Activated T-helper 2 cell treated with anti-CD3 and anti-CD28 coated beads, Interferon-gamma antibody, Interleukin-2, Interleukin-4, amounts not matched to agents 10 μg/mL and 5 μg/mL and 100 μg/mL, durations not matched to agents 14 hours and 24 hours and 36 hours (primary cell): ENCODE measurements at places on chromosomes 7 and 10. TPM values are rescaled to one million over a fixed set of nuclear protein-coding genes. Genes with fewer than 3 reads are reported as not detected.

- no peak overlapping the region for H3K4me3 ChIP-seq
- no peaks in the 10 kb centered on the region for H3K36me3 ChIP-seq
- DNase-seq, result no peak
- peaks cover 21% of the 10 kb centered on the region for H3K27me3 ChIP-seq
- no peaks in the 10 kb centered on the region for H3K4me1 ChIP-seq
These were observed 12.6 kb downstream of the MYPN start for GRCh38 chr10:68121852-68122251.

Gene MYOZ1
- total RNA-seq, result not detected in 2 replicates

DNA sequence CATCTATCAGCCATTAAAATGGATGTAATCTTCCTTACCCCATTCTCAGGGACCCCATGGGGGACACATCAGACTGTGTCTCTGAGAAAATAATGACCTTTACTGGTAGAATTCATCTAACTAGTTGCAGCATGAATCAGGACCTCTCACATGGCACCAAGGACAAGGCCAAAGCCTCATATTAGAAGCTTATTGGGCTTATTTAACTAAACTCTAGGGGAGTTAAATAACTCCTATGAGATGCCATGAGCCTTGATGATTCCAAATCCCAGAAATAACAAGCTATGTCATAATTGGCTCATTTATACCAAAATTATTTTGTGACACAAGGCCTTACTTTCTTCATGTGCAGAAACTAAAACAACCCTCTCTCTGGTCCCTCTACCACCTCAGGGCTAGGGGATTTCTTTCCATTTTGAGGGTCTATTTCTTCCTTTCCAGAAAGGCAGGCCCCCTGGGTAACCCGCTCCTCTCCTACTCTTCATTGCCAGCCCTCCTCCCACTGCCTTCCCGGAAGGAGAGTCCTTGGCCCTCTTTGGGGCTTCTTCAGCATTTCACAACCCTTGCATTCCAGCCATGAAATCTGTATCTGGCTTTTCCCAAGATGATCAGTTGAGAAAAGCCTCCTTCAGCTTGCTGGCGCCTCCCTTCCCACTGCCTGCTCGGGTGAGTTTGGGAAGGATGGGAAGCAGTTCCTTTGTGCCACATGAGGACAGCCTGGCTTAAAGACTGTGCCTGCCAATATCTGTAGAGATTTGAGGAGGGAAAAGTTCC lies 41.8 kb upstream of the TRIM8 start:
- H3K4me3 ChIP-seq, result no peak overlapping the region
- DNase-seq, result no peak
- no peak overlapping the region for H3K27ac ChIP-seq
- H3K27me3 ChIP-seq, result no peaks in the 10 kb centered on the region
- peaks cover 4% of the 10 kb centered on the region for H3K4me1 ChIP-seq

GRCh38 chr7:151754142-151754590 lies 122.7 kb downstream of the PRKAG2 start:
- peaks cover 13% of the 10 kb centered on the region for H3K4me1 ChIP-seq
- no peak for DNase-seq
- no peak overlapping the region for H3K27ac ChIP-seq
- peaks cover 2% of the 10 kb centered on the region for H3K27me3 ChIP-seq
- no peak overlapping the region for H3K4me3 ChIP-seq
- no peaks in the 10 kb centered on the region for H3K36me3 ChIP-seq

DNA sequence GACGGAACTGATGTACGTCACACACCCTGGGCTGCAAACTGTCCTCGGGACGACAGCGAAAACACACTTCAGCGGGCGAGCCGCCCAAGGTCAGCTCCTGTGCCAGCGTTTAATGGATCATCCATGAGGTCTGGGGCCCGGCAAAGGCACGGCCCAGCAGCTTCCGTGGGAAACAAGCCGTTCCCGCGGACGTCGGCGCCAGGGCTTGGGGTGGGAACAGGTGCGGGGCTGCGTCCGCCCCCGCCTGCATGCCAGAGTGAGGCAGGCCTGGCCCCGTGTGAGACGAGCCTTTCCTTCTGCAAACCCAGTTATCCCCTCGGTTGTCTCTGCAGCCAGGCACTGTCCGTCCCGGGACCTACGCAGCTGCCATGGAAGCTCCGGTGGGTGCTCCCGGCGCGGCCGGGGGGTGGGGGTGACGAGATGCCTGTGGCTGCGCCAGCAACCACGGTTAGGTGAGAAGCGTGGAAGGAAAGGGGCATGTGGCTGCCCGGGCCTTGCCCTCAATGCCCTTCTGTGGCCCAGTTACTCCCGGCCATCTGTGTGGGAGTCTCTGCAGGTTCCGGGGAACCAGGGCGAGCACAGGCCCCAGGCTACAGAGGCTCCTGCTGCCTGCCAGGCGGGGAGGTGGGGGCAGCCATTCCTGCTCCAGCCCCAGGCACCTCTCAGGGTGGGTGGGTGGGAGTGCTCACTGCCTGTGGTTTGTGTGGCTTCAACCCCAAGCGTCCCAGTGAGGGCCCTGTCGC lies 42.2 kb upstream of the PDGFA start:
- H3K27me3 ChIP-seq, result no peaks in the 10 kb centered on the region
- H3K27ac ChIP-seq, result no peak overlapping the region
- DNase-seq, result no peak
- no peak overlapping the region for H3K4me3 ChIP-seq
- peaks cover 5% of the 10 kb centered on the region for H3K36me3 ChIP-seq
- no peaks in the 10 kb centered on the region for H3K4me1 ChIP-seq

GRCh38 chr10:26525586-26525985 lies 87.4 kb downstream of the APBB1IP start:
- no peaks in the 10 kb centered on the region for H3K27me3 ChIP-seq
- DNase-seq, result no peak
- H3K36me3 ChIP-seq, result peaks cover 61% of the 10 kb centered on the region
- H3K4me3 ChIP-seq, result no peak overlapping the region
- H3K27ac ChIP-seq, result peak overlapping the region; percentile 70
- H3K4me1 ChIP-seq, result peaks cover 3% of the 10 kb centered on the region

DNA sequence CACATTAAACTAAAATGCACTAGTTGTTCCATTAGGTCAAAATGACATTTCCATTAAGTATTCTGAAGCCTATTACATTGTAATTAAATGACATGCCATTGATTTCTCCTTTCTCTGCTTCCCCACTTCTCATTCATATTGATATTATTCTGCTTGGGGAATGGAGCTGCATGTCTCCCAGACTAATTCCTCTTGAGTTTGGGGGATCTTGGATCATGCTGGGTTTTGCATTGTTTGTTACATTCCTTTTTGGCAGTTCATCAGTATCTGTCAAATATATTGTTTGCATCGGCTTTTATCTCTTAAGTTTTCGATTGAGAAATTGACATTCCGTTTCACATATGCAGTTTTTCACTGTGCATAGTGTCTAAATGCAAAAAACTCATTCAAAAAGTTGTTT lies 65.1 kb upstream of the CYP26C1 start:
- no peak for DNase-seq
- no peaks in the 10 kb centered on the region for H3K36me3 ChIP-seq
- no peaks in the 10 kb centered on the region for H3K27me3 ChIP-seq
- H3K27ac ChIP-seq, result no peak overlapping the region
- peaks cover 11% of the 10 kb centered on the region for H3K4me1 ChIP-seq

DNA sequence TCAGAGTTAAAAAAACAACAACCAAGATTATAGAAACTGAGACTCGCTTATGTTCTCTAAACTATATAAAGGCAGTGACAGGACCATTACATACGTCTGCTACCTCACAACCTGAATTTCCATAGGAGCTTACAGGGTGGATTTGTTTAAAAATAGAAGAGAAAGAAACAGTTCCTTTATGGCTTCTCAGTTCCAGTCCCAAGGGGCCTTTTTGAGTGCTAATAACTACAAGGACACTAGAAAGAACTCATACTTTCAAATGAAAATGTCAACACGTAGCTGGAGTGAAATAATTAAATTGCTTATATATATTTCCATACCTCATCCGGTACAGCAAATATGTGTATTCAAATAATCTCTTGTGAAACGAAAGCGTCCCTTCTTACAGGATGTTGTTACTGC lies 19.7 kb downstream of the TSPAN12 start:
- DNase-seq, result no peak
- H3K4me1 ChIP-seq, result no peaks in the 10 kb centered on the region
- no peak overlapping the region for H3K4me3 ChIP-seq
- no peaks in the 10 kb centered on the region for H3K36me3 ChIP-seq
- H3K27me3 ChIP-seq, result peaks cover 5% of the 10 kb centered on the region
- no peak overlapping the region for H3K27ac ChIP-seq

DNA sequence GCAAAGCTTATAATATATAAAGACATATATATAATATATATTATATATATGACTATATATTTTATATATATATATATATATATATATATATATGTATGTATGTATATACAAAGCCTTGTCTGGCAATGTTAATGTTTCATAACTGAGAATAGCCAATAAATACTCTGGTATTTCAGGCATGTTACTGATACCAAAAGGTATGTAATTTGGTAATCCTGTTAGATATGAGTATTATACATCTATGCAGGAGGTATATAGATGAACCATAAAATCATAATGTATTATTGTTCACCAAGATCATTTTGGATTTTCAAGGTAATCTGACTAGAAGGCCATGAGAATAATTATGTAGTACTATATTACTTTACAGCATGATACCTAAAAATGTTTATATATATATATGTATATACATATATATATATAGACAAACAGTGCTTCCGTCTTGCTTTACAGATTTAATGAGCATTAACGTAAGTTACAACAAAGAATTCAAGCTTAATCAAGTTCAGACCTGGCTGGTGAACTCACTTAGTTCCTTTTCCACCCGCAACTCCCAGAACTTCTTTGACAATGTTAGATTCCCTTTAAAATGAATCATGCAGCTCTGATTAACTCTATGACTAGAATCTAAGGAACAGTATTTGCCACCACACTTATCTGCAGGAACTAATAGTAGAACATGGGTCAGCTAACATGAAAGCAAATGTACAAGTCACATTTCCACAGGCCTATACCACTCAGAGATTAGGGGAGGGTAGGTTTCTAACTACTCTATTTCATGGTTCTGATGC lies 82.7 kb downstream of the SLC25A13 start:
- H3K4me1 ChIP-seq, result peaks cover 19% of the 10 kb centered on the region
- no peak overlapping the region for H3K27ac ChIP-seq
- peaks cover 5% of the 10 kb centered on the region for H3K36me3 ChIP-seq
- H3K27me3 ChIP-seq, result no peaks in the 10 kb centered on the region

DNA sequence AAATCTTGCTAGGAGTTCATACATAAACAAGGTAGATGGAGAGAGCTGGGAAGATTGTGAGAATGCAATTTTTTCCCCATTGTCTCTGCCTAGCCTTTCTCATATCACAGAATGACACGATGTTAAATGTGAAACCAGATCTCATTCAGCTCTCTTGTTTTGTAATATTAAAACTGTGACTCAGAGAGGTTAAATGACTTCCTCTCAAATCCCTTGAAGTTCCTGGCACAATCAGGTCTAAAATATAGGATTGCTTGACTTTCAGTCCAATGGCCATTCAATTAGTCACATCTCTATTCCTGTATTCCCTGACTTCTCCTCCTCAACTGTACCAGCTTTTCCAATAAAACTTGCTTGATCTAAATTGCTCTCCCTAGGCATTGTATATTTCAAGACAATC lies 3.1 kb downstream of the ANKRD22 start:
- H3K27me3 ChIP-seq, result peaks cover 4% of the 10 kb centered on the region
- H3K4me1 ChIP-seq, result peaks cover 27% of the 10 kb centered on the region
- no peaks in the 10 kb centered on the region for H3K36me3 ChIP-seq
- H3K27ac ChIP-seq, result peak overlapping the region; percentile 60
- no peak for DNase-seq

GRCh38 chr7:1611708-1612241 lies 41.9 kb upstream of the PSMG3 start:
- no peak for DNase-seq
- peaks cover 5% of the 10 kb centered on the region for H3K27me3 ChIP-seq
- H3K4me3 ChIP-seq, result no peak overlapping the region
- no peak overlapping the region for H3K27ac ChIP-seq
- H3K36me3 ChIP-seq, result no peaks in the 10 kb centered on the region

DNA sequence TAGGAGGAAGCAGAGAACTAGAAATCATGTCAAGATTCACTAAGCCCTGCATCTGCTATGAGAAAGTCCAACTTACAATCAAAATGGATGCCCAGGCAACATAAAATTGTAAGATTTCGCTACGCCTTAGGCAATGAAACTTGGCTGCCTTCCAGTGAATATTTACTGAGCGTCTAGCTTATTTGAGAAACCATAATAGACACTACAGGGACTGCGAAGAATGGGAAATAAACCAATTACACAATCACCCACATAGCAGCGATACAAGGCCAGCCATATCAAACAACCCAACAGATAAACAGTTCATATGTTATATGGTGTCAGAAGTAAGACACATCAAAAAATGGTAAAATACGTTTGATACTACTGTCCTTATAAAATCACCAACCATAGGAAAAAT lies 545.0 kb upstream of the C7orf33 start:
- no peak overlapping the region for H3K4me3 ChIP-seq
- H3K27me3 ChIP-seq, result no peaks in the 10 kb centered on the region
- no peak for DNase-seq
- H3K27ac ChIP-seq, result no peak overlapping the region
- no peaks in the 10 kb centered on the region for H3K36me3 ChIP-seq
- H3K4me1 ChIP-seq, result no peaks in the 10 kb centered on the region

GRCh38 chr7:30757342-30757692 lies 5.4 kb downstream of the INMT start:
- H3K4me1 ChIP-seq, result no peaks in the 10 kb centered on the region
- no peaks in the 10 kb centered on the region for H3K36me3 ChIP-seq
- no peak for DNase-seq
- no peaks in the 10 kb centered on the region for H3K27me3 ChIP-seq
- no peak overlapping the region for H3K4me3 ChIP-seq
- no peak overlapping the region for H3K27ac ChIP-seq

GRCh38 chr7:44062180-44062902 lies 3.0 kb downstream of the PGAM2 start:
- no peak for DNase-seq
- H3K4me3 ChIP-seq, result no peak overlapping the region
- peaks cover 39% of the 10 kb centered on the region for H3K36me3 ChIP-seq
- no peaks in the 10 kb centered on the region for H3K27me3 ChIP-seq

DNA sequence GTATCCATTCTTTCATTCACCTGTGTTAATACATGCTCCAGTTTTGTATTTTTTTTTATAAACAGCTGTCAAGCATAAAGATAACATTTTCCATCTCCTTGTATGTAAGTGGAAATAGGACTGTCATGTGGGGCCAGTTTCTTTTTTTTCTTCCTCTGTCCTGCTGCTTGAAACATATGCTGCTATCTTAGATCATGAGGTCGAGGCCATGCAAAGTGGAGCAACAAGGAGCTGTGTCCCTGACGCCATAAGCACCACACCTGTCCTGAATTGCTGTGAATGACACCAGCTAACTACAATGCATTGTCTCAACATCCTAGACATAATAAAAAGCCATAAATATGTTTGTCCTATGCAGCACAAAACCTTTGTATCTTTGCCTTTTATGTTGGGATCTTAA lies 37.7 kb upstream of the SLC26A4 start:
- no peaks in the 10 kb centered on the region for H3K27me3 ChIP-seq
- no peak overlapping the region for H3K27ac ChIP-seq
- peaks cover 13% of the 10 kb centered on the region for H3K36me3 ChIP-seq
- H3K4me3 ChIP-seq, result no peak overlapping the region
- no peak for DNase-seq

GRCh38 chr7:8277394-8277982 lies 15.5 kb upstream of the ICA1 start:
- no peak overlapping the region for H3K27ac ChIP-seq
- H3K27me3 ChIP-seq, result peaks cover 16% of the 10 kb centered on the region
- no peaks in the 10 kb centered on the region for H3K36me3 ChIP-seq
- no peak overlapping the region for H3K4me3 ChIP-seq

- no peak overlapping the region for H3K4me3 ChIP-seq
- DNase-seq, result no peak
- H3K27me3 ChIP-seq, result peaks cover 6% of the 10 kb centered on the region
- H3K36me3 ChIP-seq, result no peaks in the 10 kb centered on the region
These were observed 145.7 kb downstream of the CYP26A1 start for GRCh38 chr10:93219347-93219746.

GRCh38 chr7:98107313-98107721 lies 655 bp downstream of the LMTK2 start:
- no peak for DNase-seq
- peaks cover 20% of the 10 kb centered on the region for H3K4me1 ChIP-seq
- H3K36me3 ChIP-seq, result peaks cover under 1% of the 10 kb centered on the region
- peak overlapping the region; percentile 55 for H3K27ac ChIP-seq
- H3K4me3 ChIP-seq, result peak overlapping the region; percentile 95
